Stimulated activated CD4-positive, alpha-beta T cell treated with anti-CD3 and anti-CD28 coated beads, Interleukin-4, amount 100 ng/mL, for 4 hours (primary cell): ENCODE measurements at places on chromosomes 2 and 18.

DNA sequence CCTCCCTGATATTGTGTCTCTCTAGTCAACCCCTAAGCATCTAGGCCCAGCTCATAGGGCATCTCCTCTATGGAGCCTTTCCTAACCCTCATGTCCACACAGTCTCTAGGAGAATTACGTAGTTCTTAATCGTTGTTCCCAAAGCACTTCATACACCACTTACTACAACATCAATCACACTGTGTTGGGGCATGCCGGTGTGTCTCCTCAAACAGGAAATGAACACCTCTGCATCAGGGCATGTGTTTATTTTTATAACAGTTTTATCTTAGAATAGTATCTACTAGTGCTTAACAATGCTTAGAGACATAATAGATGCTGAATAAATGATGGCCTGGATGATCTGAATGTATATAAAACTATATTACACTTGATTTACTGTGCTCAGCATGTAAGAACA lies 19.7 kb downstream of the CYP1B1 start:
- no peak for DNase-seq

DNA sequence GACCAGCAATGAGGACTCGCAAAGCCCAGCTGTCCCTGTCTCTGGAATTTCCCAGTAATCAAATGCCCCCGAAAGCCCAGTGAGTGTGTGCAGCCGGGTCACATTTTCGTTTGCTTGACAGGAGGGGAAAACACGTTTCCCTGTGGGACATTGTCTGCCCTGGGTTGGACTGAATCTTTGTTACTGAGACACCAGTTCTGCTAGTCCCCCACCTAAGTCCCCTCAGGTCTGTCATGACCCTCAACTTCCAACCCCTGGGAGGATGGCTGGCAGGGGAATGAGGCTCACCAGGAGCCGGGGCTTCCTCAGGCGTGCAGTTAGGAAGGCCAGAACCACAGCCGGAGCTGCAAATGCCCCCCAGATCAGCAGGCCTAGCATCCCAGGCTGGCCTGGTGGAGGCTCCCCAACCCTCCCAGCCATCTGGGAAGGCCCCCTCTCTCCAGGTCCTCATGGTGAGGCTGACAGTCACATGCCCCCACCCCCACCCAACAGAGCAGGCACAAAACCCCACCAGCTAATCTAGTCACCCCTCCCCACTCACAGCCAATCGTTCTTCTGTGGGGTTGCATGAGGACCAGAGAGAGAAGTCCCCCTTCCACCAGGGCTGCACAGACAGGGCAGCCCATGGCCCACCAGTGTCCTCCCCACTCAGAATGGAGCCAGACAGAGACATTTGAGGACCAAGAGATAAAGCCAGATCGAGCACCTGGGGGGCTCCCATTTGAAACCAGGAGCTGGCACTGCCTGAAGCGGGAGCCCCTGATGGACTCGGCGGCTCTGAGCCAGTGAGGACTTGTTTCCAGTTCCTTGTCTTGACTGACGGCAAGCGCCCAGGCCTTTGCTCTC lies 33.6 kb downstream of the CYP26B1 start:
- DNase-seq, result no peak

GRCh38 chr2:27306136-27306535 lies 2.1 kb downstream of the UCN start:
- DNase-seq, result no peak

- no peak for DNase-seq
These were observed 196.2 kb downstream of the CLIP4 start for GRCh38 chr2:29311458-29311857.

- DNase-seq, result no peak
These were observed 70.4 kb upstream of the TMEM17 start for GRCh38 chr2:62576276-62576939.

DNA sequence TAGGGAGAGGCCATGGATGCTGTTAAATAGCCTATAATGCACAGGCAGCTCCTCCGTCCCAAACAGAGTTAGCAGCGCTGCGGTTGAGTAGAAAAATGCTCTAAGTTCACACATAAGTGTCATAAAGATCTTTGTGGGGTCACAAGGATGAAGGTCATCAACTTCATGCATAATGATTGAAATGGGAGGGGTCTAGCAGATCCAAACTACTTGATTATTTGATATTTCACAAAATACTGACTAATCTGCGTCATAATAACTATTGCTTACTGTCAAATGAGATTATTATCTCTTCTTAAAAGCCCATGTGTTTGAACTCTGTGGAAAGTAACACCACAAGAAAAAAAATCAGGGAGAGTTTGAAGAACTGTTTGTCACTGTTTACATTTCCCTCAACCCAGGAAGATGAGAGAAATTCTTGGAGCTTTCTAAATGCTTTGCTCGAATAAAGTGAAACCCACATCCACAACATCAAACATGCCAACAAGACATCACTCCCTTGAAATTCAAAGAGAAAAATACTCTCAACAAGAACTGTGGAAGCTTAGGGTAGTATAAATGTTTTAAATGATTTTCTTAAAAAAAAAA lies 50.5 kb upstream of the CREB1 start:
- no peak for DNase-seq

DNA sequence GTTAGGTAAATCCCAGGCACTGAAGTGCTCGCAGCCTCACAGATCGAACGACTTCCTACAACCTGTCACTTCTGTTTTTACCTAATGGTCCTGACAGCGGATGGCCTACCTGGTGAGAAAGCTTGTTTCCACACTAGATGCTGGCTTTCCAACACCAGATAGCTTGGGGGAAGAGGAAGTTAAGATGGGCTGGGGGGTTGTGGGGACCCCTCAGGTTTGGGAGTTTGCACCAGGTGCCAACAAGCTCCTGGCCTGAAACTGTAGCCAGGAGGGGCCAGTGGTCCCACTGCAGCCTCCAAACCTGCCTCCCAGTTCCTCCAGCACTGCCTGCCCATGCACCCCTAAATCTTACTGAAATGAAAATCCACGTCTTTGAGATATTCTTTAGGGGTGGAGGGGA lies 3.9 kb downstream of the TMEM185B start:
- DNase-seq, result no peak

DNA sequence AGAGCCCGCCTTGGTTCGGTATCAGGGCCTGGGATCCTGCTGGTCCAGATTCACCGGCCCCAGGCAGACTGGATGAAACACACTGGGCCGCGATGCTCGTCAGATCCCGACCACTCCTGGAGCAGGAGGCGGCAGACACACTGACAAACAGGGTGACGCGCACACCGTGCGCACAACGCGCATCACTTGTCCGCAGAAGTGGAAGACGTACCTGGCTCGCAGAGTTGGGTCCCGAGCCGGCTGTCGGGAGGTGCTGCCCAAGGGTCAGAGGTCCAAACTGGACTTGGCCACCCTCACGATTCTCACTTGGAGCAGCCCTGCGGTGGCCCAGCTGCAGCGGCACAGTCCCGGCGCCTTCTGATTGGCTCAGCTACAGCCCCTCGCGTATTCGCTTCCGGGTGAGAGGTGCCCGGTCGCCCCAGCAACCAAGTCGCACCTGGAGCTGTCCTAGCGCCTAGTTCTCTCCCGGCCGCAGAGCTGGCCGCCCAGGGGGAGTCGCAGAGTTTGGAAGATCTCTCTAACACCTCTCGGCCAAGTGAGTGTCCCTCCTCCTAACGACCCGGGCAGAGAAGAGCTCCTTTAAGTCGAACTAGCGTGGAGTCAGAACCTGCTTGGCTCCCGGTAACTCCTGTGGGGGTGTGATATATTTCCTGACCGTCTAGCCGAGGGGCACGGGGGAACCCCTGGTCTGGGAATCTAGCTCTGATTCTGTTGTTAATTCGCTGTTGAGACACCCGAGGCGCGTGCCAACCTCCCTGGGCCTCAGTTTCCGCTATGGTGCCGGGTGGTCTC lies at the start of the genes DHX57 and MORN2:
Gene DHX57 (minus strand): TSS at position 359 of the 792 bp plus-strand sequence. CDS start 7,529 bp downstream, outside the sequence.
Gene MORN2 (plus strand): TSS at position 401 of the 792 bp plus-strand sequence.
- peak; percentile 78 for DNase-seq

GRCh38 chr2:39118786-39119499 lies 1.9 kb downstream of the SOS1 start:
- no peak for DNase-seq

GRCh38 chr2:233822101-233822771 lies 32.1 kb downstream of the HJURP start:
- no peak for DNase-seq

DNA sequence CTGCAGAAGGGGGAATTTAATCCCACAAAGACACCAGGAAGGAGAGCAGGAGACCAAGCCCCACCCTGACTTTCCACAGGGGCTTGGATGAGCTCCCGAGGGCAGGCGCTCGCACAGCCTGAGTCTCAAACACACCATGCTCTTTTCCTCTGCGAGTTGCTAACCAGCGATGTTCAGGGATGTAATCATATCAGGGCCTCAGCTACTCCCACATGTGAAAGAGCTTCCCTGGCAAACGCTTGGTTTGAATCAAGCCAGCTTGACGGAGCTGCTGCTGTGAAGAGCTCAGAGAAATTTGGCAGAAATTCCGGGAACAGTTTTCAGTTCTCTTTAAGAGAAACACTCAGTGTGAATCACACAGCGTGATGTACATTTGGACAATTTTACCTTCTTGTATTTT lies 385.8 kb downstream of the GALR1 start:
- no peak for DNase-seq

GRCh38 chr2:73406996-73407395 lies 21.4 kb downstream of the ALMS1 start:
- DNase-seq, result no peak
